ENCODE measurements at places on chromosomes 5 and 9.

DNA sequence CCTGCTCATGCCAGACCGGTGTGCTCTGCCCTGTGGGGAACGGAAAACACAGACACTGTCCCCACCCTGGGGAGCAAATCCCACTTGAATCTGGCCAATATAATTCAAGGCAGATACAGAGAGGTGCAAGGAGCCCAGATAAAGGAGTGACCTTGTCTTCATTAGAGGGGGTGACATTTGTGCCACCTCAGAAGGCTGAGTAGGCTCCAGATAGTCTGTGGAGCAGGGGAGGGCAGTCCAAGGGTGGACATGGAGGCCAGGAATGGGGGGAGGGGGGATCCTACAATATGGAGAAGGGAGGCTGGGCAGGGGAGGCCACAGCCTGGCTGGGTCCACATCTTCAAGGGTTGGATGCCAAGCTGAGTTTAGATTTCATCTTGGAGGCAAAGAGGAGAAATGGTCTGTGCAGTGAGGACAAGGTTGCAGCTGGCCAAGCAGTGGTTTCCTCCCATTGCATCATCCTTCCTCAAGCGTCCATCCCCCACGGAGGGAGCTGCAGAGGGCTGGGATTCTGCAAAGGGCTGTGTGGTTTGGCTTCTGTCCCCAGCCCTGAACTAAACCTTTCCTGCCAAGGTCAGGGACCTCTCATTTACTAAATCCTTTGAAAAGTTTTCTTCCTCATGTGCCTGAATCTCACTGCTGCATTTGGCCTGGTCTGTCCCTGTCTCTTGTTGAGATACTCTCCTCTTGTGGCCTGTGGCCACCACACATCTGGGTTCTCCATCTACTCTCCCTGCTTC, 60.1 kb downstream of the GALNT12 start:
- no peak for DNase-seq

DNA sequence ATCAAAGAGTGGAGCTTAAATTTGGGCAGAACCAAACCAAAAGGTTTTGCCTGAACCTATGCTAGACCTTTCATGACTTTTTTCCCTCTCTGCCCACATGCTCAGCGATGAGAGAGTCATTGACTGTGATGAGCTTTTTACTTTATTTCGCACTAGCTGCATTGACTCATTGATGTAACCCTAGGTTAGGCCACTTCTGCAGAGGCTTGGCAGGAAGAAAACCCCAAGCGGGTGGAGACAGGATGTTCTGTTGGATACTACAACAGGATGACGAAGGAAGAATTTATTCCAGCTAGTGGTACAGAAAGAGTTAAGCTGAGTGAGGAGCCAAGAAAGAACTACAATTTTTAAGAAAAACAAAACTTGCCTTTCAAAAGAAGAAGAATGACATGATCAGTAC, 18.4 kb downstream of the AGXT2 start:
- DNase-seq = no peak

DNA sequence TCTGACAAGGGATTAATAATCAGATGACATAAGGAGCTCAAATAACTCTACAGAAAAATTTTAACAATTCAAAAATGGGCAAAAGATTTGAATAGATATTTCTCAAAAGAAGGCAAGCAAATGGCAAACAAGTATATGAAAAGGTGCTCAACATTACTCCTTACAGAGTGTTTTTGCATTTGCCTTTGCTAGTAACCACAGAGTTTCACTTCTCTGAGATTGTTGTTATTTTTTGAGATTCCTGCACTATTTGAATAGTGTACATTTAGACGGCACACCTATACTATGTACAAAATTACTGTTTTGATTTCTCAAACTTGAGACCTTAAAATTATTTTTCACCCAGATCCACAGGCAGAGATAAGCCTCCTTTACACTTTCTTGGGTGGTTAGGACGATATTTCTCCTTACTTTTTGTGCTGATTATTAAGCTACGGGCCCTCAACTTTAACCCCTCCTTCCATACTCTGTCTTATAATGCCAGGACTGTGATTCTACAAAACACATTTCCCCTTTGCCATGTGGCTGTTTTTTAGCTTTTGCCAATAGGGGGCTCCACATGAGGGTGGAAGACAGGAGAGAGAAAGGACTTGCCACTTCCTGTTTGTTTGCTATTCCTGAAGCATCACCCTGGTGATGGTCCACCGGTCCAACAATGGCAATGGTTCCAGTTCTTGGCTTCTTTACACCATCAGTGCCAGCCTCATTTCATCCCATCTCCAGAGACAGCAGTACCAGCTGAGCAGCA, 65.0 kb upstream of the DAP start:
- no peak for DNase-seq

DNA sequence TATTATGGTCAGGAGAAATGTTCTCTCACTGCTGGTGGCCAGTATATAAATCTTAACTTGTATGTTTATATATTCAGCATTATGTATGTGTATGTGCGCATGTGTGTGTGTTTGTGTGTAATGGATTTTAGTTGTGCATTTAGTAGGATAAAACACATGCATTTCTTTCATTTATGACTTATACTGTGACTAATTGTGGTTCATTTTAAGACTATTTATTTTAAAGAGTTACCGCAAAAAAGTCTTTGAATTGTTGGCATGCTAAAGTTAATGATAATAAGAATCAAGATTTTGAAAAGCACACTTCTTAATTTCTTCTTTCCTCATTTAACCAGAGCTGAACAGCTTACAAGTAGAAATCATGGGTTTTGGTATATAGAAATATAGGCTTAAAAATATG, 60.9 kb downstream of the RAI14 start:
- DNase-seq = no peak

- DNase-seq = no peak
These were observed 6.4 kb upstream of the SHROOM1 start for GRCh38 chr5:132836852-132837251.

- DNase-seq = no peak
These were observed 1.8 kb upstream of the LNPEP start for GRCh38 chr5:96933764-96934707.

DNA sequence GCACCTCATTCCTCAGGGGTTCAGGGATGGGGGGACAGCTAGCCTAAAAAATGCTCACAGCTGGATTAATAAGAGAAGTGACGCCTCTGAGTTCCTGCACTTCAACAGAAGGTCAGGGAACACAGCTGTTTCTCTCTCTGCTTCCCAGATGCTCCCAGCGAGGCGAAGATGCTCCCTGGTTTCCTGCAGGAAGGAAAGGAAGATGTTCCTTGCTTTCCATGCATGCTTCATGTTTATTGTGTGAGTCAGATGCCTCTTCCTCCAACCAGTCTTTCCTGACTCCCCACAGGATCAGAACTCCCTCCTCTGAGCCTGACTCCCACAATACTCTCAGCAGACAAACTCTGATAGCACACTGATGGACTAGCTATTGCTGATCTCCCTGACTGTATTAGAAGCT, 71.9 kb downstream of the MFAP3 start:
- no peak for DNase-seq

DNA sequence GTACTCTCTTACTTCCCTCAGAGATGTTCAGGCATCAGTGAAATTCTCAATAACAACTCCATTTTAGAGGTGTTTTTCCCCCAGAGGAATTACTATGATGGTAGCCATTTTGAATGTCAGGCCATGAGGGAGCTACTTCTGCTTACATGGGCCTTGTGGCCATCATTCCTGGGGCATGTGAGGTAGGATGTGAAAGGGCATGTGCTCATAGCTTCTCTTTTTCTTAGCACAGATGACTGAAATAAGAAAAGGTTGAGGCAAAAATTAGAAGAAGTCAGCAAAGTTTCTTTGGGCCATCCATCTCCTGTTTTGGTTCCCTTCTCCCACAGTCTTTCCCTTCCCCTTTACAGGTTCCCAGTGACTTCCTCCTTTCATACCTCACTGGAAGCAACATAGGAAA, 68.8 kb downstream of the FEM1C start:
- DNase-seq = no peak

GRCh38 chr5:180173198-180173544, 35.8 kb downstream of the RASGEF1C start:
- DNase-seq = no peak

GRCh38 chr5:84779186-84779585, 394.5 kb upstream of the EDIL3 start:
- DNase-seq = no peak

DNA sequence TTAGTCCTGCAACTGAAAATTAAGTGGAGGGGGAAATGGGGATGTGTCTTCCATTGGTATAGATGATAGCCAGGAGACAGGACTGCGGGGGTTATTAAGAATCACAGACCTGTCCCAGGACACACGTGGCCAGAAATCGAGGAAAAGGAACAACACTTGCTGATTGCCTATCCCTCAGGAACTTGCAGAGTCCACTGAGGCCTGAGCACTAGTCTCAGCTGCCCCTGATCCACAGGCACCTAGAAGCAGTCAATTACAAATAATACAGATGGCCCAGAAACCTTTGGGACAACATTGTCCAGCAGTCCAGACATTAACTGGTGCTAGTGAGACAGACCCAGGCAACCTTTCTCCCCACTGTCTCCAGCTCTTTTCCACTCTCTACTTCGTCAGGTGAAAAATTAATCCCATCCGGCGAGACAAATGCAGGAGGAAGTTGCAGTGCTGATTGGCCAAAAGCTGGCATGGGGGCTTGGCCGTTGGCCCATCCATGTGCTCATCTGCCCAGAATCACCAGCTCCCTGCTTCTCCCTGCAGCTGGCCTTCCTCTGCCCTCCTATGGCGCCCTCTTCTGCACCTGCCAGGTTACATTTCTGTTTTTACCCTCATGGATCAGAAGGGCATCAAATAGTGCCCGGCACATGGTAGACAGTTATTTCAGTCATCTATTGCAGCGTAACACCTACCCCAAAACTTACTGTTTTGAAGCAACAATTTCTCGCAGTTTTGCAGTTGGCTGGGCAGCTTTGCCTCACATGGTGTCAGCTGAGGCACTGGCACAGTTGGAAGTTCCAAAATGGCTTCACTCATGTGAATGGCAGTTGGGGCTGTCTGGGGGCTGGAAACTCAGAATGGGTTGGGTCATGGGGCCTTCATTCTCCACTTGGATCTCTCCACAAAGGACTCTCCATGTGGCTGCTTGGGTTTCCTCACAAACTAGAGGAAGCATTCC, 3.6 kb upstream of the B4GALT1 start:
- no peak for DNase-seq

GRCh38 chr5:110043025-110043424, 353.3 kb downstream of the MAN2A1 start:
- no peak for DNase-seq

DNA sequence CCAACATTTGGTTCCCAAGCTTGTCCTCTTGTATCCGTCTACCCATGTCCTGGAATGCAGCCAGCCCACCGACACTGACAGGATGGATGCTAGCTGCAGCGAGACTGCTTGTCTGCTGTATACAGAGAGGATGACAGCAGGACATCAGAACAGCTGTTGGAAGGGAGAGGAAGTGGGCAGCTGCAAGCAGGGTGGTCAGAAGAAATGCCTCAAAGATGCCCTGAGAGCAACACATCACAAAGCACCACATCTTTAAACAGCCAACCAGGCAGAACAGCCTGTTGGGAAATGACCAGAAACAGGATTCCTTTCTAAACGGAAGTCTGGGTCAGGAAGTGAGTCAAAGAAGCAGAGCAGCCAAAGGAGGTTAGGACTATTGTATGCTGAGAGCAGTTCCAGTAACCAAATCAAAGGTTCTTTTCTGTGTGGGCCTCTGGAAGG, 219.1 kb downstream of the NDUFS4 start:
- DNase-seq = no peak

- no peak for DNase-seq
These were observed 489.9 kb downstream of the PSAT1 start for GRCh38 chr9:78786794-78787193.

DNA sequence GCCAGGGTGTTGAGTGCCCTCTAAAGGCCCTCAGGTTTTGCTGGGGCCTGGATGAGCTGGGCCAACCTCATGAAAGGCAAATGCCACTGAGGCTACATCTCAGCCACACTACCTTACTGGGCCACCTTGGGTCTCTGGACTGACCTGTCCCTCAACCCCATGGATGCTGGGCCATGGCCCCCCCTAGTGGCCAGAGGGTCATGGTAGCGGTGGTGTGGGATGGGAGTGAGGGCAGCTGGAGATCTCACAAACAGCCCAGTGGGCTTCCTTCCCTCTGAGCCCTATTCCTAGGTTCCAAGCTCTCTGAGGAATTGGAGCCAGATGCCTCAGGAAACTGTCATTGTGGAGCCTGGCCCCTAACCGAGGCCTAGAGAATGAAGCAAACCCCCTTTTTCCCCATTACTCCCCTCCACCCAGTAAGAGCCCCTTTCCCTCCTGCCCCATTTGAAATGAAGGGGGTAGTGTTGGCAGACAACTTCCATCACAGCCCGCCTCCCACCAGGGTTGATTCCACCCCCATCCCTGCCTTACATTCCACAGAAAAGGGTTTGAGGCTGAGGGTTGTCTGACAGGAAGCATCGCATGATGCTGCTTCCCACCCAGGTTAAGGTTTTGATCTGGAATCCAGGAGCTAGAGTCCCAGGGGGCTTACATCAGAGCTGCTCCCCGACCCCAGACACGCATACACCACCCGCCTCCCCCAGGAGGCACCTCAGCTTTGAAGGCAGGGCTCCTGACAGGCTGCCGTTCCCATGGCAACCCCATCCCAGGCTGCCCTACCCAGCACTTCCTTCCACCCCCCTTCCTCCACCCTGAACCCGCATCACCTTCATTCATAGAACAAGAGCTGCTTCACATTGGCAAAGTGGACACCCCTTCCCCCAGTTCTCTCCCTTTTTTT, 63.9 kb downstream of the PCDH1 start:
- DNase-seq = peak; percentile 72

DNA sequence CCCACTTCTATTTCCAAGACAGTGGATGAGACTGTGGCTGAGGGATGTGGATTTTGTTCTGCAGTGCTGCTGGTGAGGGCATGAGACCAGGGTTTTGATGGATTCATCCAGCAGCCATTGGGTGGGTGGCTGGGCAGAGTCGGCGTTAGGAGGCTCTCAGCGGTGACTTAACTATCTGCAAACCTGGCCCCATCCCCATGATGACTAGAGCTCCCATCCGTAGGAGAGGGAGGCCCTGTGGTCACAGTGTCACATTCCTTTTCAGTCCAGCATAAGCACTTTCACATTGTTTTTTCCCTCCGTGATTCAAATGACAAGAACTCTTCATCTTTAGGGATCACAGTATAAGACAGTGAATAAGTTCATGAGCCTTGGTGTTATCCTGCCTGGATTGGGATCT, 60.4 kb upstream of the SPRY4 start:
- DNase-seq = no peak

GRCh38 chr5:119271758-119272730, 83.8 kb upstream of the TNFAIP8 start:
- no peak for DNase-seq

- no peak for DNase-seq
These were observed 6.4 kb downstream of the GNAQ start for GRCh38 chr9:78025186-78025585.
